ENCODE measurements at places on chromosomes 6 and 20. TPM values are rescaled to one million over a fixed set of nuclear protein-coding genes. Genes with fewer than 3 reads are reported as not detected.

Gene EPPIN
- total RNA-seq, result not detected

DNA sequence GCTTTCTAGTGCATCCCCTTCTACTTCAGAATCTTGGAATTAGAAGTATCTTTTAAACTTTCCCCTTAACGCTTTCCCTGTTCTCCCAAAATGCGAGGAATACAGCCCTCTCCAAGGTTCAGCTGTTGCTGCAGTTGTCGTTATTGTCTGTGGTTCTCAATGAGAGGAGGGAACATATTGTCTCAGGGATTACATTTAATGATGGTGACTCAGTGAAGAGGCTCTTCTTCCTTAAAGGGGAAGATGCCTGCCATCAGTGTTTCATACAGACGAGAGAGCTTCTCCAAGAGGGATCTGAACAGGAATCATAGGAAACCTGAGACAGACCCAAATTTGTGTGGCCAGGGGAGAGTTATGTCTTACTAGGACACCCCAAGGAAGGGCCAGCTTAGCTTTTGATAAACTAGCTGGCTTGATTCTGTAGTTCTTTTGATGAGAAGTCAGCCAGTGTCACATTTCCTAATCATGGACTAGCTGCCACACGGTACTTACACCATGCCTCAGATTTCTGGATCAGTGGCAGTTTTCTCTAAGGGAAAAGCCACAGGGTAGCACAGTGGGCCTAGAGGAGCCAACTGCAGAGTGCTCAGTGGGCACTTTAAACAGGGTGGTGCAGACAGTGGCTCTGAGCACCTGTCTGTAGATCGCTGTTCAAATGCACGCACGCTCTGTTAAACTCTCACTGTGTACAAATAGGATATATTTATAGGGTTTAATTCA is 59.7 kb upstream of the TMEM181 start:
- no peak for DNase-seq

DNA sequence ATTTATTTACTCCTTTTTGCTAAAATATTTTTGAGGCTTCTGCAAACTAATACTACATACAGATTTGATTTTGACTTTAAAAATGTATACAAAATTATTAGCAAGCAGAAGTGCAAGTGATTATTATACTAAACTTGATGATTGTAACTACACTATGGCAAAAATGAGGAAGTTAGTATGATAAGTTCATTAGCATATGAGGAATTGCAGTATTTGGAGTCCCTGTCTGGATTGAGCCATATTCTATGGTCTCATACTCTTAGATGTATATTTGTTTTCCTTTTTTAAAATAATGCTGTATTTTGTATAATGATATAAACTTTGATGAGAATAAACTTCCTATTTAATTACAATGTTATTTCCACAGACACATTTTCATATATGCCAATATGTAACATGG is 13.9 kb downstream of the CRISP3 start:
- no peak for DNase-seq

DNA sequence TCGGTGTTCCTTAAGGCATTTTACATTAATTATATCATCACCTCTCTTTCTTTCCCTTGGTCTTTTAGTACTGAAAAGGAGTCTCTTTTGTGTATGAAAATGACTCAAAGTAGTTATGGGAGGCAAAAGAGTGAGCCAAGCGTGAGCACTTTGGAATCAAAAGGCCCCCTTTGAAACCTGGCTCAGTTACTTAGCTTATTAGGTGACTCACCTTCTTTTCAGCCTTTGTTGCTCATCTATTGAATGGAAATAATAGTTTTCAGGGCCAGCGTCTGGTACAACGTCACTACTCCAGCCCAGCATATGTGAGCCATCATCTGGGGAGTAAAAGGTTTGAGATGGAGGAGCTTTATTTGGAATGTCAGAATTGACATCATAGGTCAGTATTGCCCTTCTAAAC is 147.4 kb upstream of the SCGN start:
- DNase-seq, result no peak

DNA sequence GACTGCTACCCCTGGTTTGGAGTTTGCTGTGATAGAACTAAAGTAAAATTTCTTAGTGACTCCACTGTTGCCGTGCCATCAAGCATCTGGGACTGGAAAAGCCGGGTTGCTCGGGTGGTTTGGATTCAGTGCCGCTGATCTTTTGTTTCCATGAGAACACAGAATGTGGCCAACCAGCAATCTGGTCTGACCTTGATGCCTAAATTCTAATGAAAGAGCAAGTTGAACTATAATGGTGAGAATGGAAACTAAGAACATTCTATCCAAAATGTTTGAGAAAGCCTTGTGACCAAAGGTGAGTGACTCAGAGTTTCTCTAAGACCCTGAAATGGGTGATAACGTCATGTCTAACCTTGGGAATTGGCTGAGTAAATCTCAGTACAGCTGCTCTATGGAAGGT is 9.9 kb upstream of the PI16 start:
- DNase-seq, result no peak

DNA sequence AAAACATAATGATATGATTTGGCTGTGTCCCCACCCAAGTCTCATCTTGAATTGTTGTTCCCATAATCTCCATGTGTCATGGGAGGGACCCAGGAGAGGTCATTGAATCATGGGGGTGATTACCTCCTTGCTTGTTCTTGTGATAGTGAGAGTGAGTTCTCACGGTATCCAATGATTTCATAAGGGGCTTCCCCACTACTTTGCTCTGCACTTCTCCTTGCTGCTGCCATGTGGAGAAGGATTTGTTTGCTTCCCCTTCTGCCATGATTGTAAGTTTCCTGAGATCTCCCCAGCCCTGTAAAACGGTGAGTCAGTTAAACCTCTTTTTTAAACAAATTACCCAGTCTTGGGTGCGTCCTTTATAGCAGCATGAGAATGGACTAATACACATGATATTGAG is 156.8 kb upstream of the PLCB4 start:
- DNase-seq, result no peak

Gene MICAL1
- total RNA-seq, result 20.0 TPM

Gene SPACA1
- not detected for total RNA-seq

Gene SLC22A2
- total RNA-seq, result not detected

Data from esophagus squamous epithelium (tissue), 5 donors.